ENCODE measurements at places on chromosomes 4 and X.

DNA sequence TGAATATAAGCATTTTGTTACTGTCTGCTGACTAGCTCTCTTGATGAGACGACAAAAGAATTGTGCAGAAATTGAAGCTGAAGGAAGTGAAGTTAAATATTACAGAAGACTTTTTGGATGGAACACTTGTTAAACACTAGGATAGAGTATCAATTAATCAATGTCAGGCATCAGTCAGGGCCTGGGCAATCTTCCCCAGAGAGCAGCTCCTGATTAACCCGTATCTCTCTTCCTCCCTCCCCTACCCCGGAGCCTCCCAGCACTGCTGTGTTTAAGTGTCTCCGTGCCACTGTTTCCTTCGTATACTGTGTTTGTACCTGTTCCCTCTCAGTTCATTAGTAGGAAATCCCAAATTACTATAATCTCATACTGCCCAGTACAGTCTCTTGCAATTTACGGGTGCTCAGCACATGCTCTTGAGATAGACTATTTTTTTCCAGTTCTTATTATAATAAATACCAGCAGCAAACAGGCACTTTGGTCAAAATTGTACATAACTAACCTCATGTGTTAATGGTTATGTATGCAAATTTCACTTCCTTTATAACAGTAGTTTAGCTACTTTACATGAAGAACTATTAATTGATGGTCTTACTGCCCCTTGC, 765.7 kb upstream of the FTHL17 start:
- no peak for DNase-seq

GRCh38 chrX:8139716-8140115, 31.4 kb downstream of the VCX2 start:
- DNase-seq: no peak

DNA sequence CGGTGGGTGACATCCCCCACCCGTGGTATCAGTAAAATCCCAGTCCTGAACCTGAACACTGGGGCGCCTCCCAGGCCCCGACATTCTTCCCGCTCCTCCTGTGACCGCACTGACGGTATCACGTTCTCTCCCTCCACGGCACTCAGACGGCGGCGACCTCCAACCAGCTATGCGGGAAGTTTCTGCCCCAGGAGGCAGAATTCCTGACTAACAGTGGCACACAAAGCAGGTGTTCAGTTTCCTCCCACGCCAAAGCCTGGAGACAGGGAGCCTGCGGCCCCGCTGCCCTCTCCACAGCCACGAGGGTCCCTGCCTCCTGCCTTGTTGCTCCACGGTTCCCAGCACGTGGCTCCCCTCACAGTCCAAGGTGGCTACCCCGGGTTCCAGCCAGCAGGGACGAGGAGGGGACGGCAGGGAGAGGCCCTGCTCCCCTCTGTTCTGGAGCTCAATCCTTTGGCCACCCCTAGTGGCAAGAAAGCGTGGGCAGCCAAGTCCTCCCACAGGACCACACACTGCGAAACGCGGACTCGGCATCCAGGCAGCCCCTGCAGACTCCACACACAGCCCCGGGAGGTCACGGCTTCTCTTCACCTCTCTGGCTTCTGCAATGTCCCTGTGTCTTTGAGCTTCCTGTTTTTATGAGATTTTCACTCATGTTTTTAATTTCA, 15.2 kb downstream of the CTBP1 start:
- DNase-seq: no peak

DNA sequence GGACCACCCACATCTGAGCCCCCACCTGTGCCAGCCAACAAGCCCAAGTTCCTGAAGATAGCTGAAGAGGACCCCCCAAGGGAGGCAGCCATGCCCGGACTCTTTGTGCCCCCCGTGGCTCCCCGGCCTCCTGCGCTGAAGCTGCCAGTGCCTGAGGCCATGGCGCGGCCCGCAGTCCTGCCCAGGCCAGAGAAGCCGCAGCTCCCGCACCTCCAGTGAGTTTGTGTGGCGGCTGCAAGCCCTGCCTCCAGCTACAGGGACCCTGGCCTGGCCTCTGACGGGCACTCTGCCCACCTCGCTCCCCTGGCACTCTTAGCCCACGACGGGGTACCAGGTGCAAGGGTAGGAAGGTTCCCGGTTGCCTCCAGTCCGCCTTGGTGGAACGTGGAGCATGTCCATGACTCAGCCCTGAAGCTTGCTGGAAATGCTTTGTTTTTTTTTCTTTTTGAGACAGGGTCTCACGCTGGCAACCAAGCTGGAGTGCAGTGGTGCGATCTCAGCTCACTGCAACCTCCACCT, 13.7 kb upstream of the ADD1 start:
- DNase-seq: no peak

GRCh38 chrX:70553516-70553915, 108.9 kb downstream of the DLG3 start:
- no peak for DNase-seq

- no peak for DNase-seq
Measured at GRCh38 chrX:27751976-27752375, 55.8 kb upstream of the MAGEB10 start.

- DNase-seq: no peak
Measured at GRCh38 chr4:20735931-20736330, 35.7 kb downstream of the PACRGL start.

GRCh38 chr4:71472946-71473345, 134.1 kb downstream of the SLC4A4 start:
- DNase-seq: no peak

DNA sequence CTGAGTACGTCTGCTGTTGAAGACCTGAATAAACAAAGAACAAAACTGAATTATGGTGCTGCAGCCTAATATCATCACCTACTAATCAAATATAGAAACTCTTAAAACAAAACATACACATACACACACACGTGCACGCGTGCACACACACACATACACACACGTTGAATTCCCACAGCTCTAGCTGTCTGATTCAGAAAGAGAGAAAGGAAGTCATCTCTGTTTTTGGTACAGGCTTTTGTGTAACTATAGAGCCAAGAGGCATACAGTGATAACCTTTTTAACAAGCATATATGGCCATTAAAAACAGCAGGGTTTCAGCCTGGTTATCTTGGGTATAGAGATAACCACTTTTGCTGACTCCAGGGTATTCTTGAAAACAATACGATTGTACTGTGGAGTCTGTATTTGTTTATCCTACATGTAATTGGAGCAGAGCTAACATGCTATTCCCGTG, 823.2 kb downstream of the CCSER1 start:
- DNase-seq: no peak

DNA sequence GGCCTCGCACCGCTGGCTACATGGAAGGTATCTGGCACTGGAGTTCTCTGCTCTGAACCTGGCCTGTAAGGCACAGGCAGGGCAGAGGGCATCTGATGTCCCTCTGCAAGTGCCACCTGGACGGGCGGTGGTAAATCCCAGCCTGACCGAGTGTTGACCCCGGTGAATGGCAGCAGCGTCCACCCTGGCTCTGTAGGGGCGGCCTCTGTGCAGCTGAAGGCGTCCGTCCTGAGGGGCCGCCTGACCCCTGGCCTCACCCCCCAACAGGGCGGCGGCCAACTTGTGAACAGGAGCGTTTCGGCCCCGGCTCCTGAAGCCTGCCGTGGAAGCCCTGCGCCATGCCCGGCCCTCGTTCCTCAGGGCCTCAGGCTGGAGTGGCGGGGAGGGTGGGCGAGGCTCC, 51.4 kb downstream of the CPZ start:
- no peak for DNase-seq

- DNase-seq: no peak
Measured at GRCh38 chr4:129788486-129788885, 692.5 kb downstream of the C4orf33 start.

DNA sequence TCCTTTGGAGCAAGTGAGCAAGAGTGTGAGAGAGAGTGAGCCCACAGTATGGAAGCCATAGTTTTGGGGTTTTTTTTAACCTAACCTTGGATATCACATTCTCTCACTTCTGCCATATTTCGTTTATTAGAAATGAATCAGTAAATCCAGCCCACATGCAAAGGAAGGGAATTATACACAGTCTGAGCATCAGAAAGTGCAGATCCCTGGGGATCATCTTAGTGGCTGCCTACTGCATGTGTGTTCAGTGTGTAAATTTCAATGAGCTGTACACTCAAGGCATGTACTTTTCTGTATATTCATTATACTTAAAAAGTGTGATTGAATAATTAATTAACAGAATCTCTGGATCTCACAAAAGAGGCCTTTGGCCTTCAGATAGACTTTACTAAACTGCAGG, 133.8 kb upstream of the PRPS2 start:
- DNase-seq: no peak

GRCh38 chr4:74368596-74368995, 3.7 kb downstream of the EREG start:
- DNase-seq: no peak

DNA sequence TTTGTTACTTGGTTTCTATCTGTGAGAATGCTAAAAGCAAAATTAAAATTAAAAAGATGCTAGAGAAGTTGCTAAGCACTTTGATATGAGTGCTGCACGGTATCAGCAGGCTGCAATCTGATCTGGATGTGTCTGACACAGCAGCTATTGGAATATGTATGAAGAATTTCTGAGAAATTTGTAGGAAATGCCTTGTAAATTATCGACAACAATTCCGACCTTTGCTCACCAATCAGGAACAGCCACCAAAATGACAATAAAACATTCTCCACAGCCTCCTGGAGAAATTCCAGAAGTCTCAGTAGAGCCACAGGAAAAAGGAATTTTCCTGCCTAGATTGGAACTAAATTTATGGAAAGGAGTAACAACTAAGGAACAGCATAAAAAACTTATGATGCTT, 82.5 kb downstream of the TIGD2 start:
- DNase-seq: no peak

- DNase-seq: peak; percentile 64
Measured at GRCh38 chrX:39772057-39772832, 325.5 kb downstream of the BCOR start.

GRCh38 chr4:55259294-55259693, 86.7 kb upstream of the SRD5A3 start:
- no peak for DNase-seq

GRCh38 chr4:142473960-142474338, 372.2 kb downstream of the INPP4B start:
- DNase-seq: no peak

GRCh38 chr4:120733968-120734367, 188.6 kb downstream of the PRDM5 start:
- DNase-seq: no peak

- no peak for DNase-seq
Measured at GRCh38 chrX:47864785-47865184, 28.1 kb downstream of the ZNF81 start.

- peak; percentile 82 for DNase-seq
Measured at GRCh38 chr4:15400981-15401671, 26.7 kb upstream of the C1QTNF7 start.

DNA sequence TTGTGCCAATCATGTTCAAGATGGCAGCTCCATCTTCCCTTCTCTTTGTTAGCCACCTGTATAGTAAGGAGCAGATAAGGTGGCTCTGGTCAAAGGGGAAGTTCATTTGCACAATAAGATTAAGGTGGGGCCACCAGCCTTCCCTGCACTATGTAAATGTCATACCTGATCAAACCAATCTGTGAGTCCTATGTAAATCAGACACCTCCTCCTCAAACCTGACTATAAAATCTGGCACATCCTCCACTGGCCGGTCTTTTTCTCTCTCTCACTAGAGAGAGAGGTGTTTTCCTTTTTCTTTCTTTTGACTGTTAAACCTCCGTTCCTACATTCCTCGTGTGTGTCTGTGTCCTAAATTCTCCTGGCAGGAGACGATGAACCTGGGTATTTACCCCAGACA, 572.5 kb upstream of the AADAT start:
- DNase-seq: no peak

- no peak for DNase-seq
Measured at GRCh38 chrX:133185938-133186337, 32.2 kb downstream of the TFDP3 start.

DNA sequence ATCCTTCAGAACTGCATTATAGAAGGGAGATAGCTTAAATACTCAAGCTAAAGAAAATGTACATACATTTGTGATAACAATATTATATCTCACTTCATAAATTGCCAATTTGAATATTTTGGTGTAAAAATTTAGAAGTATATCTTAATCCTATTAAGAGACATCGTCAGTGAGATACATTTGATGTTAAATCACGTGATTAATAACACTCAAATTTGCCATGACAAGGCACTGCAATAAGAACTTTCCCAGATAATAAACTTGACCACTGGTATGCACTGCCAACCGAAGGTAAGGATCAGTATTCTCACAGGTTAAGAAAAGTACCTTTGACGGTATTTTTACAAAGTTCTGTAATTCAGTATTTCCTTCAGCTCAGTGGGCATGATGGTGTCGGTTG, 764.7 kb upstream of the FRG1 start:
- no peak for DNase-seq

DNA sequence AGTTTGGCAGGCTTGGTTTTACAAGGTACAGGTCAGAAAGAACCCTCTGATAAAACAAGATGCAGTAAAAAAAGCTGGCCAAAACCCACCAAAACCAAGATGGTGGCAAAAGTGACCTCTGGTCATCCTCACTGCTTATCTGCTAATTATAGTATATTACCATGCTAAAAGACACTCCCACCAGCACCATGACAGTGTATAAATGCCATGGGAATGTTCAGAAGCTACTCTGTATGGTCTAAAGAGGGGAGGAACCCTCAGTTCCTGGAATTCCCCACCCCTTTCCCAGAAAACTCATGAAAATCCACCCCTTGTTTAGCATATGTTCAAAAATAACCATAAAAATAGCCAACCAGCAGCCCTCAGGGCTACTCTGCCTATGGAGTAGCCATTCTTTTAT, 38.1 kb upstream of the CXCL13 start:
- DNase-seq: no peak

- peak; percentile 50 for DNase-seq
Measured at GRCh38 chr4:140326395-140326993, 47.0 kb upstream of the SCOC start.

- DNase-seq: no peak
Measured at GRCh38 chr4:133147286-133147821, 1.7 kb upstream of the PCDH10 start.

DNA sequence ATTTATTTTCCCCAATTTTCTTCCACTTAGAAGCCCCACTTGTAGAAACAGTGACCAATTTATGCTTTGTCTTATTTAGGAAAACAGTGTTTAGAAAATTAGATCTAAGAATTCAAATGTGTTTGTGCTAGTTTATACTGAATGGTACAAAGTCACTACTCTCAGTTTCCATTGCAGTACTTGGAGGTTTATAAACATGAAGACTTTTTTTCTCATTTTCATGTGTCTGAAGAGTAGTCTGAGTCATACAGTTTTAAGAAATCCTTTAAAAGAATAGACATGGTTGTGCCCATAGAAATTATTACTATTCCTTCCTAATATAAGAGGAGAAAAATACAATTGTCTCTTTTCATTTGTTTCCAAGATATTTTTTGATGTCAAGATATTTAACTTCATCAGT, 458.7 kb downstream of the NAF1 start:
- DNase-seq: no peak
